ENCODE measurements at places on chromosomes 7 and 10. TPM values are rescaled to one million over a fixed set of nuclear protein-coding genes. Genes with fewer than 3 reads are reported as not detected.

DNA sequence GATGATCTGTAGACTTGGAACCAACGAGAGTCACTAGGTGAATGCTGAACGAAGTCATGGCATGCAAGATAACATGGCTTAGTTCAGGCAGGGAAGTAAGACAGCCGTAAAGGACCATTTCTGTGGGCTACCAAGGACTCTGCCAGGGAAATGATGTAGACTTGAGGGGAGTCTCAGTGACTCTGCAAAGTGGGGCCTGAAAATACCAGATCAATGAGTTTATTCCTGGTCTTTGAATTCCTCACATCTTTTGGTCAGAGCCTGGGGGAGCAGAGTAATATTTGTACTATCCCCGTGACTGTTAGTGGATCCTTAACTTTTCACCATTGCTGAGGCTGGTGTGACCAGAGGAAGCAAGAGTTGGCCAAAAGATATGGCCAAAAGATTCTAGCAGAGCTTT lies 60.7 kb upstream of the INHBA start:
- DNase-seq: no peak
- H3K36me3 ChIP-seq: no peaks in the 10 kb centered on the region
- no peak overlapping the region for H3K4me3 ChIP-seq
- H3K27me3 ChIP-seq: no peaks in the 10 kb centered on the region

Gene NSUN6
- total RNA-seq: 5.4 TPM

- no peak for DNase-seq
- H3K4me1 ChIP-seq: no peaks in the 10 kb centered on the region
- H3K27ac ChIP-seq: no peak overlapping the region
- H3K36me3 ChIP-seq: no peaks in the 10 kb centered on the region
These were observed 3.8 kb downstream of the RTKN2 start for GRCh38 chr10:62264702-62265436.

Gene SUV39H2
- total RNA-seq: not detected

GRCh38 chr10:124010563-124011131 lies 82.8 kb downstream of the CHST15 start:
- H3K36me3 ChIP-seq: peaks cover 23% of the 10 kb centered on the region
- no peaks in the 10 kb centered on the region for H3K27me3 ChIP-seq
- no peak overlapping the region for H3K4me3 ChIP-seq
- DNase-seq: no peak
- no peaks in the 10 kb centered on the region for H3K4me1 ChIP-seq

Gene PAX2
- total RNA-seq: not detected

Measured in ascending aorta (tissue), 2 donors.